Liver (tissue), 10 donors: ENCODE measurements at places on chromosomes 11 and 22.
A peak's percentile ranks its signal among the peaks of the same experiment; 100 is the strongest.

DNA sequence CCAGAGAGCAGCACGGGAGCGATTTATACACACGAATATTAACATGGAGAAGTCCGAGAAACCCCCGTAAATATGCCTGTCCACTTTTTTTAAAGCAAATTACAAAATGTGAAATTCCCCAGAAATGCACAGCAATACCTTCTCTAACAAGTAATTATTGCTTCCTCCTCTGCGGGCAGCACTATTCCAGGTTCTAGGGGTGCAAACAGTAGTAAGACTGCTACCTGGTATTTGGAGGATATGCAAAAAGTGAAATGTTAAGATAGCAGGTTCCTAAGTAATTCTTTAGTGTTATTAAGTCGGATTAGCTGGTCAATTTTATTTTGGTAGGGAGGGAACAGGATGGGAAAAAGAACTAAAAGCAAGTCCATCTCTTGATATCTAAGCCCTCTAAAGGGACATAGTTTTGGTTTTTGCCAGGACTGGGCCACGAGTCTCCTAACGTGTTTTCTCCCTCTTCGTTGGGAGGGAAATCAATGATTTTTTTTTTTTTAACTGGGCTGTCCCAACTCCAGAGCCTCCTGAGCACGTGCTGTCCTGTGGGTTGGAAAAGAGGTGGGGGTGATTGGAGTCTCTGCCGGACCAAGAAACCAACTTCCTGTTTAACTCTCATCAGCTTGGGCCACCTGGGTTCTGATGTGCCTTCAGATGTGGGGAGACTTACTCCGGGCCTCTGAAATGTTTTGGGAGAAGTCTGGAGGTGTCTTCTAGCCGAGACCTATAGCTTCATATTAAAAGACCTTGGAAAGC, 1.7 kb upstream of the XBP1 start:
- H3K27me3 ChIP-seq: no peaks in the 10 kb centered on the region
- H3K27ac ChIP-seq: peak overlapping the region; percentile 99
- peak; percentile 55 for DNase-seq

DNA sequence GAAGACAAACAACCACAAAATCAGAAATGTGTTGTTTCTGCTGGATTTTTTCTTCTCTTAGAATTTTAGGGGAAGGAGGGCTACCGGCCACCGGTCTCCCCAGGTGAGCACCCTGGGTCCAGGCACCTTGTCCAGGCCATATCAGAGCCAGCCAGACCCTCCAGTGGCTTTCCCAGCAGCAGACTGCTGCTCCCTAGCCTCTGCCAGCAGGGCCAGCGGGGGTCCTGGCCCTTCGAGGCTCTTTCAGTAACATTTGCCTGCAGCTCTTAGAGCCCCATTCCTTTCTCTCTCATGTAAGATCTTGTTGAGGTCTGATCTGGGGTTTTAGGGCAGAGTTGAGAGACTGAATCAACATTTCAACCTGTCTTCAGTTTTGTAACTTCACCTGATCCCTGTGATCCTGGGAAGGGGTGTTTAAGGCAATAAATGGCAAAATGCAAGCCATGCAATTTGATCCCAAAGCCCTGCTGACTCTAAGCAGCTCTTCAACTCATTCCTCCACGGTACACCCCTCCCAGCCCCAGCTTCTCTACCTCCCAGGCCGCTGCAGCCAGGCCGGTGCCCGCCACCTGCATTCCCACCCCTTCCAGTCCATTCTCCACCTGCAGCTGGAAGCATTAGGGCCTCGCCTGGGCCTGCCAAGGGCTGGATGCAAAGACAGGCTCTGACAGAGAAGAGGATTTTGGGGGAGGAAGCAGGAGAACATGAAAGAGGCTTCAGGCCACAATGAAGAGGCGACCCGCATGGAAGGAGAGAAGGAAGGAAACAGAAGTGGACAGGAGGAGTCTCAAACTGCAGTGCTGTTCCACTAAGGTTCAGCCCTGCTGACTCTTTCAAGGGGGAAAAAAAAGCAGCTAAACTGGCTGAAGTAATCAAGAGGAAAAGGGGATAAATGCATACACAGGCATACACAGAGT, 113.0 kb upstream of the FGF3 start:
- H3K27ac ChIP-seq: no peak overlapping the region
- no peaks in the 10 kb centered on the region for H3K4me1 ChIP-seq
- no peaks in the 10 kb centered on the region for H3K27me3 ChIP-seq
- H3K4me3 ChIP-seq: no peak overlapping the region
- H3K36me3 ChIP-seq: no peaks in the 10 kb centered on the region

DNA sequence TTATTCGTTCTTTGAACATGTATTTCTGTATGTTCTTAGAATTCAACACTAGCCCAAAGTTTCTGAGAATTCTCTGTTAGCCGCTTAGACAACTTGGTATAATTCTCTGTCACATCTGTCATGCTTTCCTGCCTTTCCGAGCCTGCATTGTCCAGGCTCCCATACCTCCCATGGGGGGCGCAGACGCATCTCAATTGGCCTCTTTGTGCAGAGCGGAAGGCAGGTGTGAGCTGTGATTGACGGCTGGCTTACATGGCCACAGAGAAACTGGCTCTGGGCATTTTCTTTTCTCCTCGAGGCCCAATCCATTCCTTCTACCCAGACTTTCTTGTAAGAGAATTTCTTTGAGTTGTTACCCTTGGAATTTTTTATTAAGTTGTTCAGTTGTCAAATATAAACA, 132.7 kb upstream of the SESN3 start:
- no peaks in the 10 kb centered on the region for H3K36me3 ChIP-seq
- H3K4me3 ChIP-seq: no peak overlapping the region
- peaks cover 10% of the 10 kb centered on the region for H3K4me1 ChIP-seq
- no peaks in the 10 kb centered on the region for H3K27me3 ChIP-seq
- H3K27ac ChIP-seq: no peak overlapping the region

DNA sequence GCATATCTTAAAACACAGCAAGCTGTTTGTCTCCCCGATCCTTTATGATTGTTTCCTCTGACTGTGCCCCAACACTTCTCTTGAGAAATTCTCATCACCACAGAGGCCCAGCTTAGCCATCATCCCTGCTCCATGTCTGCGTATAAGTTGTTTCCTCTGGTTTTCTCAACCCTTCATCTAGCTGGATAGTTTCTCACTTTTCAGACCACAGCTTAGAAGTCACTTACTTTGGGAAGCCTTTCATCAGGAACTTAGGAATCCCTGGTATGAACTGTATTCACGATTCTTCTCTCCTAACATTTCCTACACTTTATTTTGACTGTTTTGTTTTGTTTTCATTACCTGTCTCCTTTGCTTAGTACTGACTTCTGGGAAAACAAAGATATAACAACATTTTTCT, 295.2 kb downstream of the GUCY1A2 start:
- H3K27me3 ChIP-seq: no peaks in the 10 kb centered on the region
- no peaks in the 10 kb centered on the region for H3K4me1 ChIP-seq
- no peak overlapping the region for H3K27ac ChIP-seq
- no peak overlapping the region for H3K4me3 ChIP-seq
- no peaks in the 10 kb centered on the region for H3K36me3 ChIP-seq
- DNase-seq: no peak

- DNase-seq: no peak
- H3K4me3 ChIP-seq: no peak overlapping the region
- no peaks in the 10 kb centered on the region for H3K27me3 ChIP-seq
- no peaks in the 10 kb centered on the region for H3K4me1 ChIP-seq
- H3K36me3 ChIP-seq: no peaks in the 10 kb centered on the region
Measured at GRCh38 chr11:45468267-45468856, 182.2 kb upstream of the SYT13 start.

DNA sequence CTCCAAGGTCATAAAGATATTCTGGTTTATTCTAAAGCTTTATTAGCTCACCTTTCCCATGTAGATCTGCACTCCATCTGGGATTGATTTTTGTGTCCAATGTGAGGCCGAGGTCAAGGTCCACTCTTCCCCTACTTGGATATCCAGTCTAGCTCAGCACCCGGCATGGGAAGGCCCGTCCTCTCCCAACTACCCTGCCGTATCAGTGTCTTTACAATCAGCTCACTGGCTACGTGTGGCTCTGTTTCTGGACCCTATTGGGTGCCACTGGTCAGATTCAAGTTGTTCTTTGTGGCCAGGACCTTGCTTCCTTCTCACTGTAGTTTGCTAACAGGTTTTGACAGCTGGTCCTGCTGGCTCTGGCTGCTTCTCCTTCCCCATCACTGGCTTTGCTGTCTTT, 30.9 kb downstream of the KCNQ1OT1 start:
- no peaks in the 10 kb centered on the region for H3K27me3 ChIP-seq
- no peaks in the 10 kb centered on the region for H3K36me3 ChIP-seq
- DNase-seq: peak; percentile 17
- no peak overlapping the region for H3K27ac ChIP-seq

DNA sequence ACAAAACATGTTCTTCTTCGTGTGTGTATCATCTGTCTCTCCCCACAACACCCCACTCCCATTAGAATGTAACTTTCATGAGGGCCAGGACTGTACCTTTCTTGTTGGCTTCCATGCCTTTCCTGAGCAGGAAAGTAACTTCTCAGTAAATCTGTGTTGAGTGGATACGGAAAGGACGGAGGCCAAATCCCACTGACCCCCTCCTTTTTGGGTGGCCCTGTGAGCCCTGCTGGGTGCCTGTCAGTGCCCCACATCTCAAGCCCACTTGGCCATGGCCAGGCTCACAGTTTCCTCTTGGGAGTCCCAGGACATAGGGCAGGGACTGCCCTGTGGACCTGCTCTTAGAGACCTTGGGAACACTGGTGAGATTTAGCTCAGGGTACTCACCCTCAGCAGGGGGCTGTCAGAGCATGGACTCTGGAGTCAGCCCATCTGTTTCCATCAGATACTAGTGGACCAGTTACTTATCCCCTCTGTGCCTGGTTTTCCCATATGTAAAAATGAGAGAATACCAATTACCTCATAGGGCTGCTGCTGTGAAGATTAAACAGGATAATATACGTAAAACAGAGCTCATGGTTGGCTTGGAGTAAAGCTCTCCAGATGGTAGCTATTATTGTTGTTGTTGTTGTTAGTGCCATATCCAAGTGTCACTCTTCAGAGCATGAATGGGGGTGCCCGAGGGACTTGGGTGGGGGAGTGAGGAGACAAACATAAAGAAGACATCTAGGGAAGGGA, 1.0 kb upstream of the C11orf96 start:
- peaks cover 7% of the 10 kb centered on the region for H3K4me1 ChIP-seq
- no peak for DNase-seq
- peaks cover 2% of the 10 kb centered on the region for H3K27me3 ChIP-seq
- no peaks in the 10 kb centered on the region for H3K36me3 ChIP-seq
- H3K27ac ChIP-seq: peak overlapping the region; percentile 67

DNA sequence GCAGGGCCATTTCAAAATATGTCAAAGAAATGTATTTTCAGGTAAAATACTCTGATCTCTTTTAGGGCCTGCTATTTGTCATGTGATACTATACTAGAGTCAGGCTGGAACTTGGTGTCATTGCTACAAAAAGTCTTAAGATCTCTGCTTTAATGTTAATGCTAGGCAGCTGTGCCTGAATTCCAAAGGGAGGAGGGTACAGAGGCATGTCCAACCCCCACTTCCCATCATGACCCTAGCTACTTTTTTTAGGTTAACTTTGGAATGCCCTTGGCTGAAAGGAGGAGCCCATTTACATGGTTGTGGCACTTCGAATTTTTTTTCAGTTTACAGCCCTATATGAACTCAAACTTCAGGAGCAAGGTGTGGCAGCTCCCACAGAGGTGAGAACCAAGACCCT, 58.1 kb downstream of the OSBP2 start:
- no peaks in the 10 kb centered on the region for H3K27me3 ChIP-seq
- no peaks in the 10 kb centered on the region for H3K36me3 ChIP-seq
- H3K4me3 ChIP-seq: no peak overlapping the region
- no peaks in the 10 kb centered on the region for H3K4me1 ChIP-seq
- no peak for DNase-seq
- no peak overlapping the region for H3K27ac ChIP-seq

GRCh38 chr22:45608763-45609180, 62.9 kb upstream of the ATXN10 start:
- DNase-seq: no peak
- no peaks in the 10 kb centered on the region for H3K36me3 ChIP-seq
- H3K27me3 ChIP-seq: no peaks in the 10 kb centered on the region
- no peak overlapping the region for H3K27ac ChIP-seq
- H3K4me1 ChIP-seq: no peaks in the 10 kb centered on the region

GRCh38 chr11:117513666-117514065, 186.0 kb downstream of the CEP164 start:
- H3K36me3 ChIP-seq: no peaks in the 10 kb centered on the region
- no peaks in the 10 kb centered on the region for H3K4me1 ChIP-seq

- H3K27me3 ChIP-seq: no peaks in the 10 kb centered on the region
- peaks cover 27% of the 10 kb centered on the region for H3K4me1 ChIP-seq
Measured at GRCh38 chr11:47272706-47273105, 2.8 kb downstream of the MADD start.
